ENCODE measurements at places on chromosomes 6 and 20.

GRCh38 chr6:18031680-18032256 is 44.3 kb upstream of the KIF13A start:
- DNase-seq, result no peak

DNA sequence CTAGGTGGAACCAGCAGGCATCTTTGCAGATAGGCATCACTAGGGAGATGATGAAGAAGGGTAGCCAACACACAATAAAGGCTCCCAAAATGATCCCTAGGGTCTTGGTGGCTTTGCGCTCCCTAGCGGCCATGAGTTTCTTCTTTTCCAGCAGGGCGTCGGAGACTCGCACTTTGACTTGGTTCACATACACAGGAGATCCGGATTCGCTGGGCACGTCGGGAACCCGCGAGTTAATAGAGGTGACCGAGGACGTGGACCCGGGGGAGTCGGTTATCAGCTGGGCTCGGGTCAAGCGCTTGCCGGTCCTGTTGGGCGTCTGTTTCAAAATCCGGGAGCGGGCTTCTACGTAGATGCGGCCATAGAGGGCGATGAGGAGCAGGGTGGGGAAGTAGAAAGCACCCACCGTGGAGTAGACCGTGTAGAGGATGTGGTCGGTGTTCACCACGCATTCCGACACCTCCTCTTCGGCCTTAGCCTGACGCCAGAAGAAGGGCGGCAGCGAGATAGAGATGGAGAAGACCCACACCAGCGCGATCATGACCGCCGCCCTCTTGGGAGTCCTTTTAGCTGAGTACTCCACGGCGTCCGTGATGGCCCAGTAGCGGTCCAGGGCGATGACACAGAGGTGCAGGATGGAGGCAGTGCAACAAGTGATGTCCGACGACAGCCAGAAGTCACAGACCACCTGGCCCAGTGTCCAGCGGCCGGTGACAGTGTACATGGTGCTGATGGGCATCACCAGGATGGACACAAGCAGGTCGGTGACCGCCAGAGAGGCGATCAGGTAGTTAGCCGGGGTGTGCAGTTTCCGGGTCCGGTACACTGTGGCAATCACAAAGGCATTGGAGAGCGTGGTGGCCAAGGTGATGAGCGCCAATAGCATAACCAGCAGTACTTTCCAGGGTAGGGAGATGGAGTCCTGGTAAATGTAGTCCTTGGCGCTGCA is 658 bp downstream of the HTR1B start:
- DNase-seq, result no peak

DNA sequence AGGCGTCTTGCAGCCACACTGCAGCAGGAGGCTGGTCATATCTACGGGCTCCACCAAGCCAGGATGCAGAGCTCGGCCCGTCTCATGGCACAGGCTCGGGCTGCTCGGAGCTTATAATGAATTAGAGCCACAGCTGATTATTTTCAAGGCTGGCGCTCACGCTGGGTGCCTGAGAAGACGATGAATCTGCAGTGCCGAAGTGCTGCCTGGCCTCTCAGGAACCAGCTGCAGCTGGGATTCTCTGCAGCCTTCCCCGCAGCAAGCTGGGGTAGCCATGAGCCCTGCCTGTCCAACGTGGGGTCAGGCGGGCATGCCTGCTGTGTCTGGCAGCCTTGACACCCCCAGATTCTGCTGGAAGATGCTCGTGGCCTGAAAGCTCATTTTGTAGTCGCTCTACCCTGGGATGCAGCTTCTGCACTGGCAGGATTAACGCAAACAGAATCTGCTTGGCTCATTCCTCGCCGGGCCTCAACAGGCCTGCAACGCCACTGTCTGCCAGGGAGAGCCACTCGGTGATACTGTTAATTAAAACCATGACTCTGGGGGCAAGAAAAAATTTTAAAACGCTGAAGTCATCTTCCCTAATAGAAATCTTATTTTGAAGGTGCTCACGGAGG is 104.3 kb downstream of the CDH26 start:
- DNase-seq, result no peak

GRCh38 chr6:14129575-14129974 is 12.0 kb downstream of the CD83 start:
- DNase-seq, result no peak

DNA sequence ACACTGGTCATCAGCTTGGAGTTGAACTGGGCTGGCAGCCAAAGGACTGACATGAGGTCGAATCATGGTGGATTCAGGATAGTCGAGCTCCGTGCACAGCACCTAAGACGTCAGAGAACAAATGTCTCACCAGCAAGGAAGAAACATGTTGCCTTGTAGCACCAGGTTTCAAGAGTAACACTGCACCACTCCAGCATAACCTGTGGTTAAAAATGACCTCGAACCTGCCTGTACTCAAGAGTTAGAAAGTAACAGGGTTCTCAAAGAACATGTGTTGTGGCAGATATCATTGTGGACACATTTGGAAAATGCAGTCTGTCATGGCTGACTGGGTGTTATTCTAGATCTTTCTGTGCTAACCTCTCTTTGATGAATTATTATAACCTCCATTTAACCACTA is 511.6 kb downstream of the CDH26 start:
- no peak for DNase-seq

DNA sequence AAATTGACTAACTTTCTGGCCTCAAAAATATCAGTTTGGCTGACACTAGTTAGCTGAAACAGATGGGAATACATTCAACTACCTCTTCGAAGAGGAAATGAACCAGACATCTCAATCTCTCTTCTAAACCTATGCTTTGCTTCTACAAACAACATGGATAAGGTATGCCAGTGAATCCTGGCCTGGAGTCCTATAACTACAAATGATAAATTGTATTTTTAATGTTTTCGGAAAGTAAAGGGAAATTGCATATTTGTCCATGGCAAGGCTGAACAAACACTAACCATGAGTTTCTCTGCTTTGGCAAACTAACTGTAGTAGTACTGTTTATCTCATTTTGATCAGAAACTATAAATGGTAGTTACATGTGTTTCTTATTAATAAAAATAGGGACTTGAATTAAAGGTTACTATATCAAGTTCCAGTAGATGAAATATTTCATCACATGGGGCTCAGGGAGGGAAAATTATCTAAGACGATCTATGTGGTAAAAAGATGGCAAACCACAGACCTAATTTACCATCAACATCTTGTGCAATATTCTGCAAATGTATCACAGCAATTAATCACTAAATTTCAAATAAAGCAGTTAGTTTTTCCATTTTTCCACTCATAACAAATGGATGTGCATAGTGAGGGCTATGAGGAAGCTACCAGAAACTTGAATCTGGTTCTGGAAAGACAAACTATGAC is 76.8 kb downstream of the COL12A1 start:
- DNase-seq, result no peak

DNA sequence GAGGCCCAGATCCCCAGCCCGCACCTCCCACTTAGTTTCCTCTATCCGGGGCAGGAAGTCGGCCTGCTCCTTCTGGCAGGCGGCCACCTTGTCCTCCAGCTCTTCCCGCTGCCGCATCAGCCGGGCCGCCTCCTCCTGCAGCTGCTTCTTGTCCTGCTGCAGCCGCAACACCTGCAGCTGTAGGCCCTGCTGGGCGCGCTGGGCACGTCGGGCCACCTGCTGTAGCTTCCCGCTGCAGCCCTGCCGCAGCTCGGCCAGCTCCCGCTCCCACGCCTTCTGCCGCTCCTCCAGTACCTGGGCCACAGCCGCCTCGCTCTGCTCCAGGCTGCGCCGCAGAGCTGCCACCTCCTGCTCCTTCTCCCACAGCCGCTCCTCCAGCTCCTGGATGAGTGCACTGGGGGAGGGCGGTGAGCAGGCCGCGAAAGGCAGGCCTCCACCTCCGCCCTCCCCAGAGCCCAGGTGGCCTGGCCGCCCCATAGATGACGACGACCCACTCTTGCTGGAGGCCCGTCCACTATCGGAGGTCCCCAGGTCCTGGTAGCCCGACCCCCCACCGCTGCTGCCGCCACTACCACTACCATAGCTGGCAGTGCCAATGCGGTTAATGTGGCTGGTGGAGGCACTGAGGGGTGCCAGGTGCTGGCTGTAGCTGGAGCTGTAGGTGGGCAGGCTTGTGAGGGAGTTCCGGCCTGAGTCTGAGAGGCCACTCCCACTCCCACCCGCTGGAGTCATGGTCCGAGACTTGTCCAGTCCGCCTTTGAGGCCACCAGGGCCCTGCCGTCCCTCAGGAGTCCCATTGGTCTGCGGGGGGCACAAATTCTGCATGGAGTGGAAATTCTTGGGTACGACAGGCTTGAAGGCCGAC is 6.0 kb upstream of the FASTKD5 start:
- no peak for DNase-seq

GRCh38 chr20:58890518-58891085 is 38.1 kb downstream of the GNAS start:
- no peak for DNase-seq

DNA sequence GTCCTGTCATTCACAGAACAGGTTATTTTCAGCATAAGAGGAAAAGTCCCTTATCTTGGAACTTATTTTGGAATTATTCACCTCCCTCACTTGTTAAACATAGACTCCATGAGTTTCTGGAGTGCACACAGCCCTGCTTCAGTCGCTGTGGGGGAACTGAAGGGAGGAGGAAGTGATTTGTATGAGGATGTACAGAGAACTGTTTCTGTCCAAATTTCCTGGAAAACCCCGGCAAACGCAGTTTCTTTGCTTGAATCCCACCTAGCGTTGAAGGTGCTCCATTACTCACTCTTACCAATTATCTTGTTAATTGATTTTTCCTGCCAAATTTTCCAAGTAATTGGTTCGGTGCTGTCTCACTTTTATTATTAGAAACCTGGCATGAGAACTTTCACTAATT is 78.0 kb upstream of the AGPAT4 start:
- no peak for DNase-seq

- no peak for DNase-seq
Observed at GRCh38 chr6:154234019-154234772, 122.4 kb downstream of the IPCEF1 start.

GRCh38 chr20:61682114-61682995 is 383.3 kb downstream of the TAF4 start:
- no peak for DNase-seq

GRCh38 chr6:113067612-113068275 is 720.6 kb downstream of the RFPL4B start:
- DNase-seq, result no peak

GRCh38 chr6:42968126-42968701 is 7.7 kb downstream of the GNMT start:
- no peak for DNase-seq

DNA sequence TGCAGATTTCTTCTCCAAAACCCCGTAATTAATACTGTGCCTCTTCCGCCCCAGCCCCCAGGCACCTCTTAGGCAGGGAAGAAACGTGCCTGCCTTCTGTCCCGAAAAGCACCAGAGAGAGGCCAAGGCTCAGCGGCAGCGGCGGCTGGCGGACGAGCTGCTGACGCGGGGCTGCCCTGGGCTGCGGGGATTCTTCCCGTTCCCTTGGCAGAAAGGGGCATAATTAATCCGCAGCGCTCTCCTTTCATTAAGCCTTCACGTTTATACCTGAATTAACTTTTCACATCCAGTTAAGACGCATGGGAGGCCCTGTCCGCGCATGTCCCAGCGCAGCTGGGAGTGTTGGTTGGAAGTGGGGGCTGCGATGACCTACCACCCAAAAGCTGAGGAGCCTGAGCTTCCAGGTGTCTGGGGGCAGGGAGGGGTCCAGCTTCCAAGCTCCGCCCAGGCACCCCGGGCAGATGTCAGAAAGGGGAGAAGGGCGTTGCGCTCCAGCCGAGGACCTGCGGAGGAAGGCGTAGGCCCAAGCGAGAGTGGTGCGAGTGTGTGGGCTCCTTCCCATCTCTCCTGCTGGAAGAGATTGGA is 167.4 kb upstream of the LRFN2 start:
- DNase-seq, result no peak

GRCh38 chr6:121764493-121764892 is 329.0 kb downstream of the GJA1 start:
- no peak for DNase-seq

DNA sequence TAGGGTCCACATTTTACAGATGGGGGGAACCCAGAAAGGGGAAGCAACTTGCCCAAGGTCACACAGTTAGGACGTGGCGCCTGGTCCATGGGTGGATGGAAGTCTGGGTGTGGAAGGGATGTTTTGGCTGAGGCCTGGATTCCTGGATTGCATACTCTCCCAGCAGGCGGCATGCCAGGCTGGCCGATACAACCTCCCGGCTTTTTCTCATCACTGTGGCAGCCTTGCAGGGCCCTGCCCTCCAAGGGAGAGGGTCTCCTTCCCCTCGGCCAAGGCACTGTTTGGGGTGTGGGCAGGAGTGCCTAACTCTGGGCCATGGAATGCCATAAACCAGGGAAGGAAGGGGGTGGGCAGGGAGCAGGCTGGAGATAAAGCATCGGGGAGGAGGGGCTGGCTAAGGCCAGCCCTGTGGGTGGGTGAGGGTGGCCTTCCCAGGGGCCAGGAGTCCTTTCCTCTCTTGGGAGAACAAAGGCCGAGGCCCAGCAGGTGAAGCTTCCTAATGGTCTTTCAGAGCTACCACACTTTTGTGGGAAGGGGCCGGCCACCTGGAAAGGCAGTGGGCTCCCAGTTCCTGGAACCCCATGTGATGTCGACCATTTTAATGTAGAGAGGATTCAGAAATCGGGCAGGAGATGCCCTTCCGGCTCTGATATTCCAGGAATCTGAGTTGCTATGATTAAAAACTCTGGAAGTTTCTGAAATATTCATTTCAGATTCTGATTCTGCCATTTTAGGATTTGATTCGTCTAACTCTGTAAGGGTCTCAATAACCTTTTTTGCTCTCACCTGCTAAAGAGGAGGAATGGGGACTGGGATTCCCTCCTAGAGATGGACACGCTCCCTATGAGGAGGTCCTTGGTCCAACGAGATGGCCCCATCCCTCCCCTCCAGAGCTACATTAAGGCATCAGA is 4.2 kb downstream of the FOXS1 start:
- DNase-seq, result no peak

GRCh38 chr6:12814015-12814414 is 97.4 kb downstream of the PHACTR1 start:
- no peak for DNase-seq

DNA sequence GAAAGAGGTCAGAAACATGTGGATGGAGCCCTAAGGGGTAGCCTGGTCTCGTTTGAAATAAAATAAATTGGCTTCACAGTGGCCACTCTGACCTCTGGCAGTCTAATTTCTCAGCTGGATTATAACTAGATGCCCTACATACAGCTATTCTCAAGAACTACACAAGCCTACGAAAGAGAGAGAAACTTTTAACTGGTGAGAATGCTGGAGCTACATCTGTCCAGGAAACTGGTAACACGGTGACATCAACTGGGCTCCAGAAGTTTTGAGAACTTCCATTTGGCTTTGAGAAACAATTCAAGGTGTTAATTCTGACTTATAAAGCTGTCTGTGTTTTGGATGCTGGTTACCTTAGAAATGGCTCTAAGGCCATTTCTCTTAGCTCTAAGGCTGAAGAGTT is 187.3 kb upstream of the TENT5A start:
- no peak for DNase-seq

All from esophagus squamous epithelium (tissue), 5 donors.